ENCODE measurements at places on chromosomes 5 and 9. TPM values are rescaled to one million over a fixed set of nuclear protein-coding genes. Genes with fewer than 3 reads are reported as not detected.

The IFNK gene
- total RNA-seq = not detected

The NUTM2F gene
- total RNA-seq = not detected

The C5orf58 gene
- not detected for total RNA-seq

The CDC26 gene
- total RNA-seq = 16.0 TPM

The MCCC2 gene
- total RNA-seq = 24.9 TPM

The GABRA6 gene
- total RNA-seq = not detected

The TYRP1 gene
- 2.5 TPM for total RNA-seq

The MLANA gene
- total RNA-seq = not detected

The ANKRD34B gene
- total RNA-seq = not detected

The SLC36A3 gene
- not detected for total RNA-seq

The SPATA6L gene
- 0.39 TPM for total RNA-seq

The ADAMTS2 gene
- total RNA-seq = 32.5 TPM

The CPLANE1 gene
- 20.9 TPM for total RNA-seq

The ZSWIM6 gene
- 13.7 TPM for total RNA-seq

The GAPT gene
- total RNA-seq = not detected

The UNC13B gene
- 34.3 TPM for total RNA-seq

The CDH9 gene
- not detected for total RNA-seq

The PDE8B gene
- total RNA-seq = 0.46 TPM

The HSD17B3 gene
- not detected for total RNA-seq

The GFI1B gene
- total RNA-seq = not detected

The ANKRD33B gene
- 2.0 TPM for total RNA-seq

The NUTM2G gene
- total RNA-seq = not detected

The MED22 gene
- 25.5 TPM for total RNA-seq

The SPATA31A1 gene
- not detected for total RNA-seq

The LHX6 gene
- not detected for total RNA-seq

The CA9 gene
- total RNA-seq = 181 TPM

The SLC45A2 gene
- total RNA-seq = 0.17 TPM

The KIF24 gene
- 1.2 TPM for total RNA-seq

The CDC20B gene
- total RNA-seq = 0.07 TPM

The LSM11 gene
- 6.1 TPM for total RNA-seq

The SLC6A3 gene
- not detected for total RNA-seq

The FOXD4 gene
- total RNA-seq = 0.13 TPM

The NR5A1 gene
- not detected for total RNA-seq

The PCDHB14 gene
- total RNA-seq = 2.1 TPM

The OR1J4 gene
- 0.13 TPM for total RNA-seq

The SH2D3C gene
- total RNA-seq = 2.2 TPM

The CBY3 gene
- total RNA-seq = not detected

The SYK gene
- total RNA-seq = not detected

The IL9 gene
- total RNA-seq = not detected

The NOXA1 gene
- total RNA-seq = 0.36 TPM

The NIM1K gene
- 3.2 TPM for total RNA-seq

The ZMAT2 gene
- total RNA-seq = 40.7 TPM

The SLC36A2 gene
- not detected for total RNA-seq

The SAXO1 gene
- total RNA-seq = under 0.01 TPM

The FBP2 gene
- not detected for total RNA-seq

The ANKRD20A1 gene
- not detected for total RNA-seq

The LPAR1 gene
- total RNA-seq = 95.9 TPM

The LAMC3 gene
- total RNA-seq = 0.33 TPM

The PTCD2 gene
- 11.9 TPM for total RNA-seq

The SLC9A3 gene
- total RNA-seq = 0.86 TPM

The GLDC gene
- 0.33 TPM for total RNA-seq

The PDLIM4 gene
- 30.6 TPM for total RNA-seq
